ENCODE measurements at places on chromosomes 3 and 15. TPM values are rescaled to one million over a fixed set of nuclear protein-coding genes. Genes with fewer than 3 reads are reported as not detected.

DNA sequence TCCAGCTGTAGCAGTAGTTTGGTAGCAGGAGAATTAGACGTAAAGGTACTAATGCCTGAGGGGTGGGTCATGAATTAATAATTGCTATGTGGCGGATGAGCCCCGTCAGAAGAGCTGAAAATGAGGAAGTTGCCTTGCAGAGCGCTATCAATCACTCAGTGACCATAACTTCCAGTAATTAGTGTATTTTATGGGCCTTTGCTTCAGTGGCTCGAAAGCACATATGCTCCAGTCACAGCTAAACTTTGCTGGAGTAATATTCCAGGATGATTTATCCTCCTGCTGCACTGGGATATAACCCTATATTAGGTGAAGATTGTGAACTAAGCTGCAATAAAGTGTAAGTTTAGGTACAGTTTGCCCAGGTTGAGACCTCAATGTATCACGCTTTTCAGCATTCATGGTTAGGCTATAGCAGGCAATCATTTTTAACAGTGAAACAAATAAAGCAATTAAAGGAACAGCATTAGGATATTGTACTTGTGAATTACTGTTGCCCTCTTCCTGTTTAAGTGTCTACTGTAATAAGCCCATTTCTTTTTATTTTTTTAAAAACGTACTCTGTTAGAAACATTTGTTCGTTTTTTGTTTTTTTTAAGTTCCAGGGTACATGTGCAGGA lies 104.6 kb upstream of the SKOR1 start:
- peak; percentile 35 for DNase-seq

DNA sequence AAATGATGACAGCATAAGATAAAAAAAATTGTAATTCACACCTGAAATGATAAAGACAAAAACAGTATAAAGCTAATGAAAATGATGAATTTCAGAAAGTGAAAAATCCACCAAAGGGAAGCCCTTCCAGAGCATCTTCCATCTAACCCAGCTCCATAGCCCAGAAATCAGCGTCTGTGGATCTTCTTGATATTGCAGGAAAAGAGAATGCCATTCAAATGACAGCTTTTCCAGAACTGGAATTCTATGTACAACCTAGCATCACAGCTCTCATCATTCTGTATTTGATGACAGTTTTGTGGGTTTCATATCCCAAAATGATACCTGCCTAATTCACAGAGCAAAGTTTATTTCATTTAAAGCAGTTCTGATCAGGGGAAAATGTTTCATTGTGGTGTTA lies 267.3 kb downstream of the FHIT start:
- DNase-seq = no peak

- DNase-seq = no peak
These were observed 5.5 kb downstream of the AP2M1 start for GRCh38 chr3:184180165-184180564.

- DNase-seq = no peak
These were observed 3.4 kb upstream of the TPM1 start for GRCh38 chr15:63038926-63039673.

DNA sequence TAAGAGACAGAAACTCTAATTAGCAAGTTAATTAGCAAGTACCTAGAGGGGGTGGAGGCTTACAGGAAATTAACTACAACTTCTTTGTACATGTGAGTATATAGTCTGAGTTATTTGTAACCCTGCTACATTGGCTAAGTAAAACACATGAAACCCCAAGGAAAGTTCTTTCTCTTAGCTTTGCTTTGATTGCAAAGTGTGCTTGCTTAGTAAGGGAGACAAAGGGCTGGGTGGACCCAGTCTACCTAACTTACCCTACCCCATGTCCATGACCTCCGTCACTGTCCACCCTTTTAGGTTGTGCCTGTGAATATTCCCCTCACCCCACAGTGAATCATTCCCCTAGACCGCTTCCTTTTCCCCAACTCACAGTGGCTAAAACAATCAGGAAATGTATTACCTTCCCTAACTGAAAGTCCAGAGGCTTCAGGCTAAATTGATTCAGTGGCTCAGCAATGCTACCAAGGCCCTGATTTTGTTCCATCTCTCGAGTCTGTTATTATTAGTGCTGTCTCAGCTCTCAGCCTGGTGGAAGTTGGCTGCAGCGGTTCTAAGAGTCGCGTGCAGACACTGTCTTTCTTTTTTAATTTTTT lies 31.1 kb upstream of the RYR3 start:
- no peak for DNase-seq

DNA sequence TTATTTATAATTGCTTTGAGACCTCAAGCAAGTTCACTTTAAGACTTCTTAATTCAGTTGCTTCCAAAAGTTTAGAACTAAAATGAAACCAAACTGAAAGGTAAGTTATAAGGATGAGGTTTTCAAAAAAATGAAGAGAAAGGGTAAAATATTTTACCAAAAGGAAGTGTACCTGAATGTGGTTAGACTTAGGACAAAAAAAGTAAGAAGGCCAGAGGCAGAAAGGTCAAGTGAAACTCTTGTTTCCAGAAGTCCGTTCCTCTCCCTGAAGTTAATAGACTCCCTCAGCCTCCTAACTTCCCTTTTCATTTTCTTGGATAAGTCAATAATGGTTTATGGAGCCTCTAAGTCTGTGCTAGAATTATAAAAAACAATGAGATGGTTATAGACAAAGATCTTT lies 16.6 kb downstream of the BTLA start:
- no peak for DNase-seq

DNA sequence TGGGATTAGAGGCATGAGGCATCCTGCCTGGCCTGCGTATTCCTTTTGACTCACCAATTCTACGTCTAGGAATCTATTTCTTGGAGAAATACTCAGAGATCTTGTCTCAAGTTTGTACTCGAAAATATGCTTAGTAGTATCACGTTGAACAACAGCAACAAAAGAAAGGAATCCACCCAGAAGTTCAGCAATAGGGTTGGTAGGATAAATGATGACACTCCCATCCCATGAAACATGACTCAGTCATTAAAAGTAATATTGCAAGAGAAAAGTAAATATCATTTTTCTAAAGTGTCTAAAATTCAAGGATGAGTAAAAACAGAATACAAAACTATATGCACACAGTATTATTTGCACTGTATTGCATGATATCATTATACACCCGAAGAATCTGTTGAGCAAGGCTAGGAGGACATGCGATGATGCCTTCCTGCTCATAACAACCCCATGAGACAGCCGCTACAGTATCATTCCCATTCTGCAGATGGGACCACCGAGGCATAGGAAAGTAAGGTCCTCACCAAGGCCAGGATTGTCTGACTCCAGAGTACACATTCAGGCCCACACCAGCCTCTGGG lies 61.5 kb downstream of the SLC6A1 start:
- DNase-seq = no peak

The GOLGA6D gene
- total RNA-seq = not detected

DNA sequence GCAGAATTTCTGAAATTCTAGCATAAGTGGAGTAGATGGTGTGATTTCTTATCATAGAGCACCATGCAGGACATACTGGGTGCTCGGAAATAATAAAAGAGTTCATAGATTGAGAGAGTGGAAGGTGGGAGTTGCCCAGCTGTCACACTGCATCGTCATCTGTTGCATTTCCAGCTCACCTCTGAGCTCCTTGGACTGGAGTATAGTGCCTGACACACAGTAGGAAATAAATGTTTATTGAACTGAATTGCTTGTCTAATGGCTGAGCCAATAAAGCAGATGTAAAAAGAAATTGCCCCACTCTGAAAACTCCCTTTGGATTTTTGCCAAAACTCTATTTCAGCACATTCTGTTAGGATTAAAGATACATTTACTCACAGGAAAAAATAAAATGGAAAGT lies 108.9 kb upstream of the UBE2E1 start:
- no peak for DNase-seq

GRCh38 chr3:186025161-186025560 lies 83.7 kb downstream of the ETV5 start:
- no peak for DNase-seq

DNA sequence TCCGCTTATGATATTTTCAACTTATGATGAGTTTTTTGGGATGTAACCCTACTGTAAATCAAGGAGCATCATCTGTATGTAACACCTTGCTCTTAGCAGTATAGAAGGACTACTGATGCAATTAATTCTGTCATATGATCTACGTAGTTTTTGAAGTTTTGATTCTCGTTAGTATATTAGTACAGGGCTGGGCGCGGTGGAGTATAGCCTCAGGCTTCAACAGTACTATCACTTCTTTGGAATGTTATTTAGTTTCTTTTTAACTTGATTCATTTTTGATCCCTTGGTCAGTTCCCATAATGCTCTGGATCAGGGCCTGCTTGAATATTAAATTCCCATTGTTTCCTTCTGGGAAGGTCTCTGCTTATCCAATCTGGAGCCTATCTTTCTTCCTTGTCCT lies 23.9 kb upstream of the AP4E1 start:
- no peak for DNase-seq

DNA sequence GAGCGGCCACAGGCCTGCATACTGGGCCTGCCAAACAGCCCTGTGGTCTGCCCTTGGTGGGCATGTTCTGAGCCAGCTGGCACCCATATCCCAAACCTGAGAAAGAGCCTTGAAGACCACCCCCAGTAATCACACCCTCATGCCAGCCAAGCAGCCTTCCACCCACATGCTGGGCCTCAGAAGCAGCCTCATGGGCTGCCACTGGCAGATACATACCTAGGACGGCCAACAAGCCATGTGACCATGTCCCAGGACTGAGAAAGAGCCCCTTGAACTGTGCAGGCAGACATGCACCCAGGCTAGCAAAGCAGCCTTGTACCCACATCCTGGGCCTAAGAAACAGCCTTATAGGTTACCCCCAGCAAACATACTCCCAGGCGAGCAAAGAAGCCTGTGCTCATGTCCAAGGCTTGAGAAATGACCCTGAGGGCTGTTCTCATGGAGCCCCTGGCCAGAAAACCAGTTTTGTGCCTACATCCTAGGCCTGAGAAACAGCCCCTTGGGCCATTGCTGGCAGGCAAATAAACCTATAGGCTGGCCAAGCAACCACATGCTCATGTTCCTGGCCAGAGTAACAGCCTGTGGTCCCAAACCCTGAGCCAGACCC lies 24.9 kb downstream of the TUBGCP5 start:
- DNase-seq = no peak

The SST gene
- not detected for total RNA-seq

DNA sequence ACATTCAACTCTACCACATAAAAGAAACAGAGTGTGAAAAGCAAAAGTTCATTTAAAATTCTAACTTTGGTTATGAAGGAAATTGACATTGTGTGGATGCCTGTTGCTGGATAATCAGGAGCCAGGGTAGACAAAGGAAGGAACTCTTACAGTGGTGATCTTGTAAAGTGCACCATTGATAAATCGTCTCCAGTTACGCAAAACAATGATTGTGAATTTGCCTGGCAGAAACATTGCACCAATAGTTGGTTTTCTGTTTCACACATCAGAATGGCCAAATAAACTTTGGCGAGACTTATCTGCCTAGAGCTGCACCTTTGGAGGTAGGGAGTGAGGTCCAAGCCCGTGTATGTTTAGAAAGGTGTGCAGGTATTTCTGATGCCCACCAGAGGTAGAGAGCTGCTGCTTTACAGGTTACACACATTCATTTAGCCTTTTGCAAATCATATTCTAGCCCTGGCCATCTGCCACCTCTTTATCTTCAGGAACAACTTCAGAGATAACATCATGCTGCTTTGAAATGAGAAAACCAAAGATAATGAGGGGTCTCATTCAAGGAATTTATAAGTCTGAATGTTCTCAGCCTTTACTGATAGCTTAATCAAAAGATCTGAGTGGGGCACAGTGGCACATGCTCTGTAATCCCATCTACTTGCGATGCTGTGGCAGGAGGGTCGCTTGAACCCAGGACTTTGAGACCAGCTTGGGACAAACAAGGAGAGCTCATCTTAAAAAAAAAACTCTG lies 47.4 kb upstream of the P3H2 start:
- no peak for DNase-seq

The TLR9 gene
- 21.0 TPM for total RNA-seq

DNA sequence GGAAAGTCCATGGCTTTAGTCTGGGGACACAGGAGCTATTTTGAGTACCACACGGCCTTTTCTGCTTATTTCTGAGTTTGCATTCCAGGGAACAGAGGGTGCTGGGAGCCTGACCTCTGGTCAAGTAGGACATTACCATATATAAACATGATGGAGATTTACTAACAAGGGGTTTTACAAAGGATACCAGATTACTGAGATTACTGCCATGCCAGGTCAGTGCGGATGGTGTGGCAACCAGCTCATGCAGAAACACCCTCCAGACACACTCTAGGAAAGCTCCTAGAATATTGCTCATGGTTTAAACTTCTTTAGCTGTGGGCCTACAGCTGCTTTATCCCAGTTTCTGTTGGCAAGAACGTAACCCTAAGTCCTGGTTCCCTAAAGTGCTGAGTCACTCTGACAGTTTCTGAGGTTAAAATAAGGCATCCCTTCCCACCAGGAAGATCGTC lies 54.3 kb upstream of the AGTR1 start:
- no peak for DNase-seq

The RARRES1 gene
- total RNA-seq = not detected

- DNase-seq = no peak
These were observed 45.0 kb downstream of the ZMAT3 start for GRCh38 chr3:179026636-179027035.

DNA sequence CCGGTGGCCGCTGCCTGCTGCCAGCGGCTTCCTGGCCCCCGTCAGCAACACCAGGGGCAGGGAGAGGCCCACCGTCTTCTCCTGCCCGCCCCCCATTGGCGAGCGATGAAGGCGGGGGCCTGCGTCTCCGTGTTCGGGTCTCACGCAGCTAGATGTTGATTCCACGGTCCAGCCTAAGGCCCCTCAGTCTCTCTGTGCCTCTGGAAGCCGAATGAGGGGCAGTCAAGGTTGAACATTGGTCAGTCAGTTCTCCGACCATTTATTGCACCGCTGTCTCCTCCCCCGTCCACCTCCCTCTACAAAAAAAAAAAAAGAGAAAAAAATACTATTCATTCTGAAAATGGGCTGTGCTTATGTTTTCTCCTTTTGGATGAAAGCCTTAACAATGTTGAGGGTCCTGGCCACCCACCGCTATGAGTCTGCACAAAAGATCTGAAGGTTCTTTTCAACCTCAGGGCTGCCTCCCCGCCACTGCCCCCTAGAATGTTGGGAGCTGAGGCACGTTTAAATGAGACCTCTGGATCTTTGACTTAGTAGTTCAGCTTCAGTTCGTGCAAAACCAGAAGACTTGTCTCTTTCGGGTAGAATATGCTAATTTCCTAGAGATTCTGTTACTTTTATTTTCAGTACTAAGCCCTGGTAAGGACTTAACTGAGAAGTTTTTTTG lies 736 bp downstream of the IREB2 start:
- peak; percentile 39 for DNase-seq

The PPARG gene
- not detected for total RNA-seq

The KIF15 gene
- total RNA-seq = 1.4 TPM

GRCh38 chr3:105496343-105496742 lies 129.6 kb downstream of the ALCAM start:
- DNase-seq = no peak

GRCh38 chr3:139945386-139945785 lies 10.4 kb downstream of the CLSTN2 start:
- no peak for DNase-seq

- DNase-seq = no peak
These were observed 190.9 kb downstream of the SLC9A9 start for GRCh38 chr3:143657391-143657790.

The GOLGA8S gene
- 0.12 TPM for total RNA-seq

DNA sequence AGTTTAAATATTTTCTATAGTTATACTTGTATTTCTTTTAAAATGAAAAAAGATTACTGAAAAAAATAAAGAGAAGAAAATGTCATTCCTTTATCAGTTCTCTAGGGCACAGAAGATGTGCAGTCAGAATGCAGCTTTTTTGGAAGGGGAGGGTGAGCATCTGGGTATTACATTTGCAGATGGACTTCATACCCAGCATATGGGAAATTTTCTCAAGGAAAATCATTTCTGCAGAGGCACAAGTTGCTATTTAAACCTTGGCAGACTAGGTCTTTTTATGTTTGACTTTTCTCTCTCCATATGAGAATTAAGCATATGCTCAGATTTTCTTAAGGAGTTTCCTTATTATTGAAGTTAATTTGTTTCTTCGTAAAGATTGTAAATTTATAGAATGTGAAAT lies 39.5 kb upstream of the ZNF385D start:
- DNase-seq = no peak
